Stimulated activated CD4-positive, alpha-beta T cell treated with anti-CD3 and anti-CD28 coated beads, TNF-alpha, amount 100 ng/mL, for 4 hours (primary cell): ENCODE measurements at places on chromosomes 11 and 22.

GRCh38 chr22:41540365-41540764 is 3.9 kb downstream of the POLR3H start:
- DNase-seq, result no peak

- no peak for DNase-seq
These were observed 11.5 kb downstream of the TRIM22 start for GRCh38 chr11:5701055-5701577.

DNA sequence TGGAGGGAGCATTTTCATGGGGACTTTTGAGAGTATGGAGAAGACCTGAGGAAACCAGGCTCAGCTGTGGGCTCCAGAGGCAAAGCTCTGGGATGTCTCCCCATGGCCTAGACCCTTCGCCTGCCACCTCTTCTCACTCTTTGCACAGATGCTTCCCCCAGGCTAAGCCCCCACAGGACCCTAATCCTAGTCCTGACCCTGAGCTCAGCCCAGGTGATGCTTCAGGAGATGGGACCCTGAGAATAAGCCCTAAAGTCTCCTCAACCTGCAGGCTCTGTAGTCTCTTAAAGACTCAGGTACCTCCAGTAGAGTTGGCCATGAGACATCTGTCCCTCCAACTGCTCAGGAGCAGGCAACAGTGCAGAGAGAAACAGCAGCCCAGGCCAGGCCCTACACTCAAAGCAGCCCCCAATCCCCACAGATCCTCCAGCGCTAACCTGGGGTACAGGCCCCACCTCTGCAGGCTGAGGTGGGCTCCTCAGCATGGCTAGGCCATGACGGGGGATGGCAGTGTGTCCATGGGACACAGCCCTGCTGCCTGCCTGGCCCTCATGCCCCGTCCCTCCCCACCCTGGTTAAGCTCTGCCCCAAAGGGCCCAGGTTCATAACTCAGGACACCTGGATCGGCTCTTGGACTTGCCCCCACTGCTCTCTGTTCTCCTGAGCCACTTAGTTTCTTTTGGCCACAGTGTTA is 39.4 kb downstream of the GGTLC2 start:
- no peak for DNase-seq

DNA sequence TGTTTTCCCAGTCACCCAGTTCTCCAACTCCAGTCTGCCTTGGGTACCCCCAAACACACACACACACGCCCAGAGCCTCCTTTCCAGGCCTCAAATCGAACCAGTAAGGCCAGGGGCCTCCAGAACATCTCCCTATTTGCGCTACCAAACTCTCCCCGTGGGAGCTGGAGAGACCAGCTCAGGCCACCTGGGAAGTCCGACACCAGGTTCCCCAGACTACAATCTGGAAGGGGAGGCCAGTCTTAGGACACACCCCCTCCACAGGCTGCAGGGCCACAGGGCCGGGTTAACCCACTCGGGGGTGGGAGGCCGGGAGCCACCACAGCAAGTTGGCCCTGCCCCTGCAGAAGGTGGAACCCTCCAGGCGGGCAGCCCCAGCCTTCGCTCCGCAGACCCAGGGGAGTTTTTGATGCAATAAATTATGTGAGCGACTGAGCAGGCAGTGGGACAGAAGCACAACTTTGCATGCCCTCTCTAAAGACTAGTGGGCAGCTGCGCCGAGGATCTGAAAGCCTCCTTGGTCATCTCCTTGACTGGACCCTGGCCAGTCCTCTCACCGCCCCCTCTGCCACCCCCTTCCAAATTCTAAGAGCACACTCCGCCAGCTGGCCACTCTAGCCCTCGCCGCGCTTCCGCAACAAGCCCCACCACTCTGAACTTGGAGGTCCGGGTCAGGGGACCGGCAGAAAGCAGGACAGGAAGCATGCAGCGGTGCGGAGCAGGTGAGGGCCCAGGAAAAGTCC is 2.8 kb downstream of the IGF2 start:
- no peak for DNase-seq

GRCh38 chr22:45210577-45210976 is 30.1 kb downstream of the KIAA0930 start:
- no peak for DNase-seq

DNA sequence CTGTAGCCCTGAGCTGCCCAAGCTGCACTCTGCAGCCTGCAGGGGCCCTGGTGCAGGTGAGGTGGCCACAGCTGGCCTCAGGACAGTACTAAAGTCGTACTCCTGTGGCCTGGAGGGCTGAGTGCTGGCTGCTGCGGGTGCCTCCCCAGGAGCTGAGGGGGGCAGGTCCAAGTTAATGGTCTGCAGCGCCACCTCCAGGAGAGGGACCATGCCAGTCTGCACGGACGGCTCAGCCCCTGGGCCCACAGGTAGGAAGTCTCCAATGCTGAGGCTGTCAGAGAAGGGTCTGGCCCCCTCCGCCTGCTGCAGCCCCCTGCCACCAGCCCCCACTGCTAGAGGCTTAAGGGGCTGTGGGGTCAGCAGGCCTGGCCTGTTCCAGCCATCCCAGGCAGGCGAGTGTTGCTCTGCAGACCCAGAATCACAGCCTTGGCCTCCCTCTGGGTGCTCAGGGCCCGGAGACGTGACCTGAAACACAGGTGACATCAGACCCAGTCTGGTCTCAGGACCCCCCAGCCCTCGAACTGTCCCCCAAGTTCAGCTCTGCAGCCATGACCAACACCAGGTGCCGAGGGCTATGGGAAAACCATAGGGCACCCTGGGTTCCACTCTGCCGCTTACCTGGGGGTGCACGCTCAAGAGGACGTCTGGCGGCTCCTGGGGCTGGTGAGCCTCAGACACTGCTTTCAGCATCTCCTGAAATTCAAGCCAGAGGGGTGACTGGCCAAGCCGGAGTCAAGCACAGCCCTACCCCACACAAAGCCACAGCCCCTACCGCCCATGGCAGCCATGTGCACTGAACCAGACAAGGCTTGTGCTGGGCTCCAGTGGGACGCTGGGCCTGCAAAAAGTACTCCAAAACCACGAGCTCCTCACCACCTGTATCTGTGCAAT is 20.8 kb downstream of the SELENOO start:
- no peak for DNase-seq

GRCh38 chr11:101477926-101478325 is 105.9 kb downstream of the TRPC6 start:
- no peak for DNase-seq

- no peak for DNase-seq
These were observed 68.4 kb downstream of the TBC1D22A start for GRCh38 chr22:46830841-46831240.

GRCh38 chr11:96105197-96105895 is 181.4 kb upstream of the MTMR2 start:
- DNase-seq, result no peak

GRCh38 chr11:86046116-86046515 is 22.8 kb downstream of the PICALM start:
- no peak for DNase-seq

DNA sequence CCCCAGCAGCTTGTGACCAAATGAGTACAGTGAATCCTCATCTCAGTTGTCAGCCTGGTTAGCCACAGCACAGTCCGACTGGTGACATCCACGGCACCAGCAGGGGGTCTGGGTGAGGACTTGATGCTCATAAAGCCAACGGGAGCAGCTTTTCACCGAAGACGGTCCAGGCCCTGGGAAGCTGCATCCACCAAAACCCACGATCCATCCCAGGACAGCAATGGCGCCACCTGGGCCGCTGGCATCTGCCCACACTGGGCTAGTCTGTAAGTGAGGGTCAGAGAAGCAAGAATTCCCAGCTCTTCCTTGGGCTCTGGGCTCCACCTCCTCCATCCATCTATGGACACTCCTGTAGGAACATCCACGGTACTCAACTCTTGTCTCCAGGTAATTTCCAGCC is 25.1 kb upstream of the FXYD6 start:
- DNase-seq, result no peak

GRCh38 chr22:30906411-30906810 is 62.2 kb downstream of the MORC2 start:
- DNase-seq, result no peak

- no peak for DNase-seq
These were observed 4.8 kb downstream of the SELENOM start for GRCh38 chr22:31102441-31103081.

- DNase-seq, result no peak
These were observed 68.5 kb downstream of the ADM start for GRCh38 chr11:10373340-10373739.

DNA sequence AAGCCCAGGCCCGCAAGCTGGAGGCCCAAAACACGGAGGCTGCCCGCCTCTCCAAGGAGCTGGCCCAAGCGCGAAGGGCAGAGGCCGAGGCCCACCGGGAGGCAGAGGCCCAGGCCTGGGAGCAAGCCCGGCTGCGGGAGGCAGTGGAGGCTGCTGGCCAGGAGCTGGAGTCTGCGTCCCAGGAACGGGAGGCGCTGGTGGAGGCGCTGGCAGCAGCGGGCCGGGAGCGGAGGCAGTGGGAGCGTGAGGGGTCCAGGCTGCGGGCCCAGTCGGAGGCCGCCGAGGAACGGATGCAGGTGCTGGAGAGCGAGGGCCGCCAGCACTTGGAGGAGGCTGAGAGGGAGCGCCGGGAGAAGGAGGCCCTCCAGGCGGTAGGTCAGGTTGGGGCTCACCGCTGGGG is 4.8 kb downstream of the CCDC88B start:
- DNase-seq, result no peak

DNA sequence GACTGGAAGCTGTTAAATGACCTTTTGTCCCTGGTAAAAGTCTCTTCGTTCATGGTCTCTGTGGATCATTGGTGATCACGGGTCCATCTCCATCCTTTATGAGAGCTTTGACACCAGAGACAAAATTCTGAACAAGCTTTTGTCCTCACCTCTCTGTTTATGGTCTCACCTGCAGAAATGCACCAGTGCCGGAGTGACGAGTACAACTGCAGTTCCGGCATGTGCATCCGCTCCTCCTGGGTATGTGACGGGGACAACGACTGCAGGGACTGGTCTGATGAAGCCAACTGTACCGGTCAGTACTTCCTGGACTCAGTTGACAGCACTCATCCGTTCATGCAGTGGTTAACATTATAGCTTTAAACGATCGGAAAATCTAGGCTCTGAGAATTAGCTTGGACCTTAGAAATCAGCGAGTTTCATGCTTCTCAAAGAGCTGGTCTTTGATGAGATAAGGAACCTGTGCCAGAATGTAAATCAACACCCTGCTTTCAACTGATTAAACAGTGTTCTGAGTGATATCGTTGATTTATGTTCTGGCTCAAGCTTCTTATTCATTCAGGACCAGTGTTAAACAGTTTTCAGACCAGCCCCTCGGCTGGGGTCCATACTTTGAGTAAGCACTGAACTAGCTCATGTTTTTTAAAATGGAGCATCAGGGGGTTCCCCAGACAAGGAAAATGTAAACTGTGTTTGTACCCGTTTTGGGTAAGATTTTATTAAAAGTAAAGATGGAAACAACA is 124.5 kb upstream of the SORL1-AS1 start:
- DNase-seq, result no peak

DNA sequence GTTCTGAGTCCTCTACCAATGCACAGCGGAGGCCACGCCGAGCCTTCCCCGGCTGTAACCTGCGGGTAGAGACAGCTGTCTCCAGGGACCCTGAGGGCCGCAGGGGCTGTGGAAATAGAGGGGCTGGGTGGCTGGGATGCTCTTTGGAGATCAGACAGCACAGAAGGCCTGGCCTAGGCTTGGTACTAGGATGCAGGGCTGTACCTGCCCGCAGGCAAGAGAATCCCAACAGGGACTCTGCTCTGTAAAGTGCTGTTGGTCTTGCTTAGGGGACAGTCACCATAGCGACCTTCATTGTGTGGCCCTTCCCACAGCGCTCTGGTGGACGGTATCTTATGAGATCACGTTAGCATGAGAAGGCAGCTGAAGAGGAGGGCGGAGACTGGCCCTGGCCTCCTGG is 11.3 kb upstream of the KCNJ5 start:
- DNase-seq, result no peak

GRCh38 chr22:42984397-42984796 is 30.6 kb downstream of the PACSIN2 start:
- DNase-seq, result no peak

DNA sequence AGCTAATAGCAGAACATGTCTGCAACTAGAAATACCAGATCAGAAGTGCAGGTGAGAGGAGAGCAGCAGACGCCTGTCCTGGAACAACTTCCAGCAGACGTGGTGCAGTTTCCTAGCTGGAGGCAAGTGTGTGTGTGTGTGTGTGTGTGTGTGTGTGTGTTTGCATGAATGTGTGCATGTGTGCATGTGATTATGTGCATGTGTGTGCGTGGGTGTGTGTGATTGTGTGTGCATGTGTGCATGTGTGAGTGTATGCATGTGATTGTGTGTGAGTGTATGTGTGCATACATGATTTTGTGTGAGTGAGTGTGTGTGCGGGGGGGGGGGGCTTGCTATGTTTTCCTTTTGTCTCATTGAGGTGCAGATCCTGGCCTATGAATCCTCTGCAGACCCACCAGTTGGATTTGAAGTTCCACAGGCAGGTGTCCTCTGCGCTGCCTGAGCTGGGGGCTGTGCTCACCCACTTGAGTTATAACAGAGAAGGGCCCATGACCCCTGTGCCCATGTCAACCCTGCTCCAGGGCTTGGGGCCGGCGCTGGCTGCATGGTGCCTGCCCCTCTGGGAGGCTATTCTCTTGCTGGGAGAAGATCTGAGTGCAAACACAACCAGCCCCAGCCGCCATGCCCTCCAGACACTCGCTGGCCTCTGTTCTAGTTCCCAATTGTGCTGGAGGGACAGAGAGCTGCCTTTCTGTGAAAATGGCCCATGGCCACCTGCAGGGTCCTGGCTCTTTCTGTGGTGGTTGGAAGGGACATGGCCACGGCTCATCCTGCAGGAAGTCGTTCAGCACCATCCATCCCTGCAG is 821.3 kb downstream of the BRD1 start:
- no peak for DNase-seq

- no peak for DNase-seq
These were observed 6.3 kb upstream of the PITPNB start for GRCh38 chr22:27925331-27925730.

GRCh38 chr22:41526830-41527799 is 17.2 kb downstream of the POLR3H start:
- DNase-seq, result peak; percentile 55

- DNase-seq, result no peak
These were observed 68.0 kb downstream of the ZBTB44 start for GRCh38 chr11:130246738-130247137.

DNA sequence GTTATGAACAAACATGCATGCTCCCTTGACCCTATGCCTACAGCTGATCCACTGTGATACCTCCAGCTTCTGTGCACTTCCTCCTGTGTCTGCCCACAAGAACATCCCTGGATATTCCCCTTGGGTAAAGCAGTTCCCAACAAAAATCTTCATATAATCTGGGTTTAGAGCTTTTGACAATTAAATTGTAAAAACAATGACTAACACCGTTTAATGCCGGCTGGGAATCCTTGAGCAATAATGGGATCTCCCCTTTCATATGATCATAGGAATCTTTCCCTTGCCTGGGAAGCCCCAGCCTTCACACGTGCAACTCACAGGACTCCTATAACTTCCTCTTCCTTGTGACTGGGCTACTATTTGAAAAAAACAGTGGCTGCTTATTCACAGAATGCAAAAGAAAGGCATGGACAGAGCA is 6.3 kb upstream of the ZC3H12C start:
- DNase-seq, result no peak
